ENCODE measurements at places on chromosomes 12 and 14.

DNA sequence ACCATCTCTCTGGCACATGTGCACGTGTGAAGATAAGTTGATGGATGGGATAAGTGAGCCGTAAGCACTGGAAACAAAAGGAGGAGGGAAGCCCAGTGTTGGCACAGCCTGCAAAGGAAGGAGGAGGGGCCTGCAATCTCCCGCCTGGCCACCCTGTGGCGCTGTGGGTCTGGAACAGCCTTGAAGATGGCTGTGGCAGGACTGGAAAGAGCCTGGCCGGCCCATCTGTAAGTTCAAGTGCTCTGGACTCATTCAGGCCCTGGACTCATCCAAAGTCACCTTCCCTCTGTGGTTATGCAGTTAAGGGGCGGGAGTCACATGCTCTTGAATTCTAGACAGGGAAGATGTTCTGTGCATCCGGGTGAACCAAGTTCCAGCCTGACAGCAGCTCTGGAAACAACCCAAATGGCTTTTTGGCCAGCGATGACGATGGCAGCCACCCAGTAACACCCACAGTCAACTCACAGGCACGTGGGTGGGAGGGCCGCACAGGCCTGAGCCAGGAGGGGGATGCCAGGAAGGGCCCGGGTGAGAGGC is 50.4 kb downstream of the CHGA start:
- DNase-seq: peak; percentile 43

GRCh38 chr14:70847406-70848090 is 38.2 kb upstream of the MAP3K9 start:
- no peak for DNase-seq

GRCh38 chr14:100617410-100618317 is 30.4 kb upstream of the BEGAIN start:
- DNase-seq: no peak

- DNase-seq: no peak
These were observed 20.3 kb upstream of the SYCP3 start for GRCh38 chr12:101759396-101760047.

DNA sequence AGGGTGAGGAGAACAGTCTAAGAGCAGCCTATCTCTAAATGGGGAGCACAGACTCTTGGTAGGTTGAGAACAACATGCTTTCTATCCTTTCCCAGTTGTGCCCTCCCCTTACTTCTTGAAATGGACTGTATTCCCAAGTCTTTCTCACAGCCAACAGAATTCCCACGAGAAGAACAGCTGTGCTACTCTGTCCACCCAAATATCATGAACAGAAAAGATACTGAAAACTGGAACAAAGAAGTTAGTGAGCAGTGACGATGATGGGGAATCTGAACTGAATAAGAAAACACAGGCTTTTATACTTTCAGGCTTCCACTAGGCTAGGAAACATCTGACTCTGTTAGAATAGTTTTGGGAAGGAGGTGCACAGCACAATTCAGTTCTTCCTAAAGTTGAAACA is 3.4 kb downstream of the NACA start:
- no peak for DNase-seq

GRCh38 chr14:104486222-104486923 is 93.2 kb upstream of the C14orf180 start:
- no peak for DNase-seq

GRCh38 chr14:102370305-102370809 is 7.6 kb downstream of the TECPR2 start:
- DNase-seq: no peak

DNA sequence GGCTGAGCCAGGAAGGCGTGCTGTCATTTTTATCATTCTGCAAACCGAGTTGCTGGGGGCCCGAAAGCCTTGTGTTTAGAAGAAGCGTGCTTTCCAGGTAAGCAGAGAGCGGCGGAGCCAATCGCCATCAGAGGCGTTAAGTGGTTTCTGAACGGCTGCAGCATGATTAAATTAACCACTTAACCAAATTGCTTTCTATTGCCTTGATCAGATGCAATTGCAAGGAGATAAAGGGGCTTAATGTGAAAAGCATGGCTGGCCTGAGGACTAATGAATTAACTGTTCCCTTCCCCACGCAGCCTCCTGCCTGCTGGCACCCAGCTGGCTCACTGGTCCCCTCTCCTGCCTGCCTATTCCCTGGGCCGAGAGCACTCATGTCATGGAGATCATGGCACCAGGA is 36.6 kb upstream of the CHGA start:
- no peak for DNase-seq

Measured in stimulated activated CD4-positive, alpha-beta T cell treated with anti-CD3 and anti-CD28 coated beads, Interleukin-15, amount 100 ng/mL, for 24 hours (primary cell).